ENCODE measurements at places on chromosomes 7 and 10. TPM values are rescaled to one million over a fixed set of nuclear protein-coding genes. Genes with fewer than 3 reads are reported as not detected.

DNA sequence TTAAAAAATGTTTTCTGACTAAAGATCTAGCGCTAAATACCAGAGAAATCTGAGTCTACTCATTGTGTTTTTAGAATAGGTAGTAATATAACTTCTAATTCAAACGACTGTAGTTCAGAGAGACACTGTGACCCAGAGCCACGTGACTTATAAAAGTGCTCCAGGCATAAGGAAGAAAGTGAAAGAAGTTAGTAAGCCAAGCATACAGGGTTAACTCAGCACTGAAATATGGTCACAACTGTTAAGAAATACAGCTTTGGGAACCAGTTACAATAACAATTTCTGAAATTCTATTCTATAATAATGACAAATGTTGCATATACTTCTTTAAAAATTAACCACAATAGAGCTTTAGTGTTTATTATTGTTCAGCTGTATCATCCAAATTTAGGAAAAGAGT lies 119.1 kb downstream of the TFEC start:
- no peak overlapping the region for H3K27ac ChIP-seq
- no peak for DNase-seq
- H3K36me3 ChIP-seq = no peaks in the 10 kb centered on the region

GRCh38 chr7:64655811-64656210 lies 10.1 kb upstream of the ZNF107 start:
- no peak overlapping the region for H3K4me3 ChIP-seq
- H3K27me3 ChIP-seq = no peaks in the 10 kb centered on the region
- DNase-seq = no peak
- no peaks in the 10 kb centered on the region for H3K4me1 ChIP-seq

NAT16 gene
- not detected for total RNA-seq

MCMBP gene
- 24.5 TPM for total RNA-seq

ADGRA1 gene
- not detected for total RNA-seq

PRRT4 gene
- total RNA-seq = 1.6 TPM

ANXA8 gene
- total RNA-seq = not detected

Measured in left ventricle myocardium inferior (tissue), 1 donor.